H7 (cell line): ENCODE measurements at places on chromosomes 4 and X.

- no peak for DNase-seq
Observed at GRCh38 chrX:45322820-45323219, 122.1 kb upstream of the DIPK2B start.

DNA sequence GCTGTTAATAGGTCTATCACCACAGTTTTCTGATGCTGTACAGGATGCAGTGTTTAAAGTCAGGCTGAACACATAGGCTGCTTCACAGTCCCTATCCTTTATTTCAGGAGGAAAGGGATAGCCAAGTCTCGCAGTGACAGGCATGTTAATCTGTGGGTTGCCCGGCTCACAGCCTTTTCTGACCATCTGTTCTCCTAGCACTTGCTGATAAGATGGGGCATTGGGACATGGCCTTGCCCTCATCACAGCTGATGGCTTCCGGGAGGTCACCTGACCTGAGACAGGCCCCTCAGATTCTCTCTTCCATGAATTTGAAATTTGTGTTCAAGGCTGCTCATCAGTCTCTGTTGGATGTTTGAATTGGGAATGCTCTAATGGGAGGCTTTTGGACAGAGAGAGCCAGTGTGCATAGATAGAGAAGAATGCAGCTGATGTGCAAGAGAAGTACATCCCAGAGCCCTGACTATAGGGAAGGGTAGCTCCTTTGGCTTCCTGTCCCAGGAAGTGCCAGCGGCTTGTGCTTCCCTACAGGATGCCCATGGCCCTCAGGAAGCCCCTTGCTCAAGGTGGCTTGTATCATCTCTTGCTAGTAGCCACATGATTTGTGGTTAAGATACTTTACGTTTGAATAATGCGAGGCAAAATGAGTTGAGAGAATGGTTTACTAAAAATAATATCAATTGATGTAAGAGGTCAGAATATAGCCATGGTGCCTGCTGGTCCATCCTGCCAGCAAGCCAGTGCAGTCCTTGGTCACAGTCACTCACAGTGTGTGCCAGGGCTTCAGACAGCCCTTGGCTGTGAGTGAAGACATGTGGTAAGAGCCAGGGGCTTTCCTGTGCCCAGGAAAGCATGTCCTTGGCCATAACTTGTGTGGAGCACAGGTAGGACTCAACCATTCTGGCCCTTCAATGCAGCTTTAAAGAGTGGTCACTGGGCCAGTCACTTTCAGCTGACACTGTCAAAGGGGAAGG lies 88.6 kb downstream of the TSPAN7 start:
- DNase-seq, result no peak

DNA sequence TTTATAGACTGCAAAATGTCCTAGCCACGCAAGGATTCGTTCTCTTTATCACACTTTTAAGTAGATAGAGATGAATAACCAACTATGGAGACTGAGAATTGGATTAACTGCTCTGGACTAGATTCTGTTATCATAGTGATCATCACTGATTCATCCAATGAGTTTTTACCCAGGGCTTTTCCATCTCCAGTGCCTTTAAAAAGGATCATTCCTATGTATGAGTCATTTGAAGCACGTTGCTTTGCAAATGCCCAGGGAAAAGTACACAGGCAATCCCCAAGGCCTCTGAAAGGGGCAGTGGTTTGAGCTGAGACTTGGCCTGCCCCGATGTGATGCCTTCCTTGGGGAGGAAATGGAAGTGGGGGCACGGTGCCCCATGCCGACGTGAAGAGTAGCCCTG lies 122.7 kb upstream of the PSAPL1 start:
- DNase-seq, result no peak

DNA sequence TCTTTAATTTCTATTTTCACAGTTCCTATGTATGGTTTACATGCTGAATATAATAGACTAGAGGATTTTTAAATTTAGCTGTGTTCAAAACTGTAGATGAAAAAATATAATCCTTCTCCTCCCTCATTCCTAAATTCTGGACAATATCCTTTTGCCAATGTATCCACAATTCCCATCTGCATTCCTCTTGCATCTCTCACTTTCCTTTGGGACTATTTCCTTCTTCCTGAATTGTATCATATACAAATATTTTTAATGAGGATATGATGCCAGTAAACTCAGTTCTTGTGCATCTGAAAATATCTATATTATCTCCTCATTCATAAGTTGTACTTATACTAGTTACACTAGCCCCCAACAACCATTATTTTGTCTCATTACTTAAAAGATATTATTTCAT lies 46.7 kb downstream of the DDX60L start:
- DNase-seq, result no peak

GRCh38 chr4:113646442-113646822 lies 115.1 kb downstream of the CAMK2D start:
- DNase-seq, result peak; percentile 11

DNA sequence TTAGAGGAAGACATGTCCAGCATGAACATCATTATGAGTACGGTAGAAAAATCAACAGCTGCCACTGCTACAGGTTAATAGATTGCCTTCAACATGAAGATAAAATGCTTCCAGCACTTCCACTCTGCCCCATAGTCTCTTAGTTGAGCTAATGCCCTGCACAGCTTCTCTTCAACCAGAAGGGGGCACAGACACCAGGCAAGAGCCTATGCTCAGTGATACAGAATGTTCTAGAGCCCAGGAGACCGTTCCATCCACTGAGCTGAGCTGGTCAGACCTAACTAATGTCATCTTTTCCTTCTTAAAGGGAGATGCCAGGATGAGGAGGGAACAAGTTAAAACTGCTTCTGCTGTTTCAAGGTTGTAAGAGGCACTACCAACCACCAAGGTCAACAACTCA lies 42.2 kb downstream of the SMIM10L2A start:
- no peak for DNase-seq

DNA sequence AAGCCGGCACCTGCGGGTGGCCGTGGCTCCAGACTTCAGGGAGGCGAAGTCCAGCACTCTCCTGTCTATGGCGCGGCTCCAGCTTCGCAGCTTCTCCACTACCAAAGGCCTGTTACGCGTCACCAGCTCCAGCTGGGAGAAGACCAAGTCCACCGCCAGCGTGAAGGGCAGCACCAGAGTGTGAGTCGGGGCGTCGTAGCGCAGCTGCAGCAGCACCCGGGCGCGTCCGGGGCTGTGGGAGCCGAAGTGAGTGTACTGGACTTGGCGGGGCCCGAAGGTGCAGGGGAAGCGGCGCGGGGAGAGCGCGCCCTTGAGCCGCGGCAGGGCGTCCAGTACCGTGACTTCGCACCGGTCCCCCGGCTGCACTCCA lies 444 bp downstream of the FREM3 start:
- DNase-seq, result peak; percentile 56

GRCh38 chrX:38871129-38872029 lies 70.1 kb downstream of the MID1IP1 start:
- peak; percentile 54 for DNase-seq

DNA sequence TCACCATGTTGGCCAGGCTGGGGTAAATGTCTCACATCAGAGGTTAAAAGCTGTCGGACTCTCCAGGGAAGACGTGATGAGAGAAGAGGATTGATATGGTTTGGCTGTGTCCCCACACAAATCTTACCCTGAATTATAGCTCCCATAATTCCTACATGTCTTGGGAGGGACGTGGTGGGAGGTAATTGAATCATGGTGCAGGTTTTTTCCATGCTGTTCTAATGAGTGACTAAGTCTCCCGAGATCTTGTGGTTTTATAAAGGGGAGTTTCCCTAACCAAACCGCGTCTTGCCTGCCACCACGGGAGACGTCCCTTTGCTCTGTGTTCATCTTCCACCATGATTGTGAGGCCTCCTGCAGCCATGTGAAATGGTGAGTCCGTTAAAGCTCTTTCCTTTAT lies 64.4 kb downstream of the ASMT start:
- no peak for DNase-seq

DNA sequence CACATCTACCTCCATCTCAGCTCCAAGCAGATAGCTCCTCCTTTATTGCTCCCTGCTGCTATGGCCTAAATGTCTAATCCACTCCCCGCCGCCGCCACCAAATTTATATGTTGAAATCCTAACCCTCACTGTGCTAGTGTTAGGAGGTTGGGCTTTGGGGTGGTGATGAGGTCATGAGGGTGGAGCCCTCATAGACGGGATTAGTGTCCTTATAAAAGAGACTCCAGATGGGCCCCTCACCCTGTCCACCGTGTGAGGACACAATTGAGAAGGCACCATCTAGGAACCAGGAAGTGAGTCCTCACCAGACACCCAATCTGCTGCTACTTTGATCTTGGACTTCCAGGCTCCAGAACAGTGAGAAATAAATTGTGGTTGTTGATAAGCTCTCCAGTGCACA lies 13.6 kb upstream of the TBC1D14 start:
- DNase-seq, result no peak

GRCh38 chrX:24110069-24110468 lies 39.5 kb upstream of the ZFX start:
- no peak for DNase-seq

- DNase-seq, result no peak
Observed at GRCh38 chrX:100643956-100644860, at the start of gene SRPX2. Gene SRPX2, plus strand, starts transcription at chrX:100644199. Its CDS starts 2,124 bp downstream, at chrX:100646323.

- DNase-seq, result peak; percentile 36
Observed at GRCh38 chrX:103941201-103941975, 21.0 kb upstream of the TMSB15B start.

GRCh38 chr4:123838474-123838873 lies 441.9 kb downstream of the SPRY1 start:
- DNase-seq, result no peak

DNA sequence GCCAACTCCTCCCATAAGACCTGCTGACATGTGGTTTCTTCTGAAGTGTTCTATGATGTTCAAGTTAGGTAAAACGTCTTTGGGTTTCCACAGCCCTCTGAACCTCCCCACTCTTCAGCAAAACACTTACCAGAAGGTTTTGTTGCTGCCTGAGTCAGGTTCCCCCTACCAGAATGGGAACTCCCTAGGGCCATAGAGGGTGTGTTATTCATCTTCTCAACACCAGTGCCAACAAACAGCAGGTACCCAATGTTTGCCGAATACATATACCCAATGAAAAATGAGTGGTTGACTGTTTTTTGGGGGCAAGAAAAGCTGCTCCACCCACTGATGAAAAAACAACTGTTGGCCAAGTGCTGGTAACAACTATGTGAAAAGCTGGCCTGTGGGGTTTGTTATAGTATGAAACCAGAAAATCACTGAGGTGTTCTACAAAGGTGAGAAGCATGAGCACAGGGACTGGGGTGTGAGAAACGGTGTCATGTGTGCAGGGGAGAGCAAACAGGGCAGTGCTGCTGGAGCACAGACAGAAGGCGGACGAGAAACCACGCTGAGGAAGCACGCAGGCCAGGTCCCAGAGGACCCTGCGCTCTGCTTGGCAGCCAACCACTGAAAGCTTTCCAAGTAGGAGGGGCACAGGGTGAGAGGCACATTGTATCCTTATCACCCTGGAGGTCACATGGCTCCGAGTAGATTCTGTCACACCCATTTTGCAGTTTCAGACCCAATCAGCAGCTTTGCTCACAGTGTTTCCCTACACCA lies 28.8 kb downstream of the ATP8A1 start:
- DNase-seq, result no peak

DNA sequence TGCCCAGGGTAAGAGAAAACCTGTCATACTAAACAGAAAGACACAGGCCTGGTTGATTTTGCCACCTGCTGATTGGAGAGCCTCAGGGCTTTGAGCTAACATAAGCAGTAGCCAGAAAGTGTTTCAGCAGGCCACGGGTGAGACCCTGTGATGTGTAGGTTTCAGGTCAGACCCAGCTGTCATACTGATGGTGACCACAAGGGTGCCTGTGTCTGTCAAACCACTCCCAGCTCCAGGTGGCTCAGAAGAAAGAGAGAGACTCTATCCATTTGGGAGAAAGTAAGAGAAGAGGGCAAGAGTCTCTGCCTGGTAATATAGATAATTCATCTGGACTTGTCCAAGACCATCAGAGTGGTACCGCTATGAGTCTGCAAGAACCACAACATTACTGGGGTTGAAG lies 72.8 kb upstream of the NLRP2B start:
- DNase-seq, result peak; percentile 0

GRCh38 chrX:139831675-139832456 lies 101.0 kb downstream of the ATP11C start:
- peak; percentile 31 for DNase-seq

- DNase-seq, result peak; percentile 89
Observed at GRCh38 chr4:6198768-6199421, 1.5 kb downstream of the JAKMIP1 start.

- peak; percentile 57 for DNase-seq
Observed at GRCh38 chr4:1600811-1601532, 83.1 kb downstream of the FAM53A start.

DNA sequence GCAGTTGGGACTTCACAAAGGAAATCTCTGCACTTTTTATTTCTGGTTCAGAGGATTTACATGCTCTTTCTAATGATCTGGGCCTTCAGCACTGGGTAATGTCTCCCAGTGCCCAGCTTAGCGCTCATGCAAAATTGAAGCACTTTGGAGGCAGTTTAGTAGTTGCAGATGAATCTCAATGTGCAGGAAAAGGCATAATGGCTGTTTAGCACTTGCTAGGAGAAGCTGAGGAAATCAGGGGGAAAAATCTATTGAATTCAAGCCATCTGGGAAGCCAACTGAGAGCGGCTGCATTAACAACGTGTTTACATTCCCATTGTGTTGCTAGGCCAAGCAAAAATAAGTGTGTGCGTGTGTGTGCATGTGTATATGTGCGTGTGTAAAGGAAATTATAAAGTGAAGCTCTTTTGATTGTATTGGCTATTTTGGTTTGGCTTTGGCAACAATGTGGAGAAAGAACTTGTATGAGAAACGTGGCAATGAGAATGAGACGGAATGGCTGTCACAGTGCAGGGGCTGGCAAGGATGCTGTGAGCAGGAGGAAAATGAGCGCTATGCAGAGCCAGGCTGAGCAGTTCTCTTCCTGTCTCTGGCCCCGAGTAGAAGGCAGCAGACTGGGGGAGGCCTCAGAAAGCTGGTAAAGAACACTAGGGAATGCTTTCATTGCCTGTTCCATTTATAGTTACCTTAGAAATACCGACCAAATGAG lies 231.5 kb downstream of the UNC5C start:
- no peak for DNase-seq

GRCh38 chrX:134932528-134933217 lies 58.1 kb upstream of the SMIM10 start:
- no peak for DNase-seq

GRCh38 chr4:57053508-57053907 lies 56.7 kb downstream of the IGFBP7 start:
- DNase-seq, result no peak

GRCh38 chrX:100687546-100687945 lies 43.5 kb downstream of the SRPX2 start:
- no peak for DNase-seq

DNA sequence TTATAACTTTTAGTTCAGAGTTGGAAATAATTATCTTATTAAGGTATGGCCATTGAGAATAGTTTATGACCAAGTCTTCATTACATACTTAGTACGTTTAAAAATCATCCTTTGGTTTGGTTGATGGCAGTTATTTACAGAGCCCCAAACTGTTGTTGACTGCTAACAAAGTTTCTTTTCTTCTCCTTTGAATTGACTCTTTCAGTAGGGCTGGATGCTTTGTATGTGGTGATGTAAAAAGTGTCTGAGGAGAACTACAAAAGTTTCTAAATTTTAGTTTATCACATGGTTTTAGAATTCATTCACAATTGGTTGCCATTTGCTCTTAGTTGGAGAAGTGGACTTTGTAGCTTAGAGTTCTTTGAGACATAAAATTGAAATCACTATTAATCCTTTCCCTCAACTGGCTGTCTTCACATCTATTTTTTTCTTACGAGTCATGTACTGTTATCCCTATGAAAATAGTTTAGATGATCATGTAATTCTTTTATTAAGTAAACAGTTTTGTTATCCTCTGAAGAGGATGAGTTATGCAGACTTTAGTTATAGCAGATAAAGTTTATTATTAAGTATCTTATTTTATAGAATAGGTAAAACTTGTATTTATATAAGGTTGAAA lies 14.8 kb downstream of the PTPN13 start:
- no peak for DNase-seq
